Neural progenitor cell (in vitro differentiated cells): ENCODE measurements at places on chromosomes 2 and 18. TPM values are rescaled to one million over a fixed set of nuclear protein-coding genes. Genes with fewer than 3 reads are reported as not detected.

GRCh38 chr2:214382229-214382628 lies 28.6 kb upstream of the VWC2L start:
- H3K27ac ChIP-seq = no peak overlapping the region
- no peaks in the 10 kb centered on the region for H3K4me1 ChIP-seq
- H3K4me3 ChIP-seq = no peak overlapping the region
- H3K27me3 ChIP-seq = no peaks in the 10 kb centered on the region
- no peaks in the 10 kb centered on the region for H3K36me3 ChIP-seq
- DNase-seq = no peak

The ACKR3 gene
- total RNA-seq = 0.71 and 1.6 TPM in 2 replicates

The ADNP2 gene
- 52.4 and 72.4 TPM in 2 replicates for total RNA-seq

The CCDC74B gene
- 8.8 and 13.8 TPM in 2 replicates for total RNA-seq

DNA sequence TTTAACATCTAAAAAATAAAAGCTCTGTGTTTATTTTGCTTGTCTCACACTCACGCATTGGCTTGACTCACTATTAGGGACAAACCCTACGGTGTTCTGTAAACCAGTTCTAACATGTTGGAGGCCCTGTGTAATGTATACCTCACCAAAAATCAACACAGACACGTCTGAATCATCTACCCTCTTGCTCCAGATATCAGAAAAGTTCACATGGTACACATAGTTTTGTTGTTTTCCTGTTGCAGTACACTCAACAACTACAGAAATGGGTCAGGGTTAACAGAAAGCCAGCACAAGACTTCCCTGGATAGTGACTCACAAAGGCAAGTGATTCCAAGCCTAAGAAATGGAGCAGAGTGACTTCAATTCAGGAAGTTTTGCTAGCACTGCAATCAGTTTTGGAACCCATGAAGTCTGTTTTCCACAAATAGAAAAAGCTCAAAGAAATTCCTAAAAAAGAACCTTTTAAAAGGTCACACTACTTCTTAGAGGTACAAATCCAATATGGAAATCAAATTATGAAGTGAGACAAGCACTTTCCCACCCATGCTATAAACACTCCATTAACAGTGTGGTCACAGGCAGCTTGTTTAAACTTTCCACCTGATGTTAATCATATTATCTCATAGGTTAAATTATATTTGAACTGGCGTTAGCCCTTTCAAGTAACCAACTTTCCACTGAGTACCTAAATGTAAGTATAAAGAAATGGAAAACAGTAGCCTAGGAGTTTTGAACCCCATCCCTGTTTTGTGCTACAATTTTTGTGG lies 87.4 kb downstream of the GAREM1 start:
- no peak overlapping the region for H3K4me3 ChIP-seq
- H3K27me3 ChIP-seq = no peaks in the 10 kb centered on the region
- no peaks in the 10 kb centered on the region for H3K36me3 ChIP-seq
- H3K27ac ChIP-seq = no peak overlapping the region
- H3K4me1 ChIP-seq = no peaks in the 10 kb centered on the region
- DNase-seq = no peak

The SPATA3 gene
- not detected in 2 replicates for total RNA-seq
